Neural progenitor cell (in vitro differentiated cells): ENCODE measurements at places on chromosomes 2 and 18. TPM values are rescaled to one million over a fixed set of nuclear protein-coding genes. Genes with fewer than 3 reads are reported as not detected.

The MC2R gene
- total RNA-seq, result not detected in 2 replicates

DNA sequence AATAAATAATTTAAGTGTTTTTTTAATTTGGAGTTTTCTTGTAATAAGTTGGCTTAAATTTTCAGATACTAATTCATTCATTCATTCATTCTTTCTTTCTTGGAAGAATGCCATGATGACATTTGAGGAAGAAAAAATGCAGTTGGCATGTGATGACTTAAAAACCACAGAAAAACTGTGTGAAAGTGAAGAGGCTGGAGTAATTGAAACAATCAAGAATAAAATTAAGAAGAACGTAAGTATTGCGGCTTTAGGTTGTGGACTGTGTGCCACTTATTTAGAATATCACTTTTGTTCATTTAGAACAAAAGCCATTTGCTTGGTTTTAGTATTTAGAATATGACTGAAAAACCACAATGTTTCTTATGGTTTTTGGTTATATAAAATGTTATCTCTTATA is 51.4 kb downstream of the TTC39C start:
- DNase-seq, result no peak

DNA sequence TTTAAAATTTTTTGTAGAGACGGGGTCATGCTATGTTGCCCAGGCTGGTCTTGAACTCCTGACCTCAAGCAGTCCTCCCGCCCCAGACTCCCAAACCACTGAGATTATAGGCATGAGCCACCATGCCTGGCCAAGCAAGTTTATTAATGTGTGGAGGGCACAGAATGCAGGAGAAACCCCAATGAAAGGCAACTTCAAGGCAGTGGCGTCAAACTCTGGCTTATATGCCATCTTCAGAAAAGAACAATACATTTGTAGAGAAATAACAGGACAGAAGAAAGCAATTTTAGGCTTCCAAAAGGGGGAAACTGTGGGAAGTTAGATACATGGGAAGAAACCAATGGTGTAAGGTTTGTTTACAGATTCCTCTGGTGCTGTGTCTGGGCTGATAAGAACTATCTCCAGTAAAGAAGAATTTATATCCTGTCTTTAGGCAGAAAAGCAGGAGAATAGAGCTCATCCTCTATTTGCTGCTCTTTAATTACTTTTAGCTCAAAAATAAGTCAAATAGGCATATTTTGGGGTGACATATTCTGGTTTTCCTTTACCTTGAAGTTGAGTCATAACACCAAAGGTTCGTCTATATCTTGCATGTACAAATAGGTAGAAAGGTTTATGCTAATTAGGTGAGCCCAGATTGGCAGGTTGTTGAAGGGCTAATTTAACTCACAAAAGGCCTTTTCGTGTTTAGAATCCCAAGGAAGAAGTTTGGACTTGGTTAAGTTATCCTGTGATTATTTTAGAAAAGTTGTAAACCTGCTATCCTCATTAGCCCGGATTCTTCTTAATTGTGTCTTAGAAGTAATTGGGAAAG is 26.0 kb upstream of the TMEM214 start:
- DNase-seq, result no peak

- no peak for DNase-seq
Measured at GRCh38 chr18:2236232-2236631, 335.1 kb downstream of the METTL4 start.

DNA sequence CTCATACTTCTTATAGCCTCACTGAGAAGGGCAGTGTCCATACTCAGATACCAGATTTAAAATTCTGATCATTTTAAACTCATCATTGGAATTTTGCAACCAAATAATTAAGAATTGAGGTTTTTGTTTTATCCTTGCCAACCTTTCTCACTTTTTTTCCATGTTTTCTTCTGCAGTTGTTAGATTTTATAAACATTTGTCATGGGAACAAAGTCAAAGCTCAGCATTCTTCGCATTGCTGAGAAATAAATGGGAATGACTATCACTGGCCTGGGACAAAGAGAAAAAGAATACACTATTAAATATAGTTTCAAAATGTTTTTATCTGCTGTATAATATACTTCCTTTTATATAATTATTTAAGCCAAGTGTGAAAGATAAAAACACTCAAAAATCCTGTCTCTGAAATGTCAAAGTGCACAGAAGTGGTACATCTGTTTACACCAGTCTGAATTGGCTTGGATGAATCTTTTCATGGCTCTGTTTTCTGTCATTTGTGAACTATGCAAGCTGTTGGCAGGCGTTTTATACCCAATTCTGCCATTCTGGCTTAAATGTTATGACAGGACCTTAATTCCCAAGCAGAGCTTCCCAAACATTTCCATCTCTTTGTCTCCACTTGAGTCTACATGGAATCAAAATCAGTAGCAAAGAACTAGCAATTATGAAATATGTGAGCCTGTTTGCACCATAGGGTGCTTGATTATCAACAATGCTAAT is 249.3 kb upstream of the SYT4 start:
- no peak for DNase-seq

- DNase-seq, result no peak
Measured at GRCh38 chr2:20322527-20323300, 27.9 kb downstream of the PUM2 start.

DNA sequence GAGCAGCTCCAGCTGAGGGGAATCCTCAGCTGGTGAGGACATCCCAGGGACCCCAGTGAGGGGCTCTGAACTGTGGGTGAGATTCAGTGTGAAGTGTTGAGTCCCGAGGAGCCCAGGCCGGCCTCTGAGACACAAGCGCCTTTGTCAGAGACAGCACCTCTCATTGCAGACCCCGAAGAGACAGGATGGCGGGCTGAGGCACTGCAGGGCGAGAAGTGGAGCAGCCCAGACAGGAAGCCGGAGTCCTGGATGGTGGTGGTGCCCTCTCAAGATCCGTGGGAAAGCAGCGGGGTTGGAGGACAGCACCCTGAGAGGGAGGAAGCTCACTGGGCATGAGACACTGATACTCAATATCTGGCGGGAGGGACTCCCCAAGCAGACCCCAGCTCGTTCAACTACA is 49.1 kb upstream of the ID2 start:
- DNase-seq, result no peak

DNA sequence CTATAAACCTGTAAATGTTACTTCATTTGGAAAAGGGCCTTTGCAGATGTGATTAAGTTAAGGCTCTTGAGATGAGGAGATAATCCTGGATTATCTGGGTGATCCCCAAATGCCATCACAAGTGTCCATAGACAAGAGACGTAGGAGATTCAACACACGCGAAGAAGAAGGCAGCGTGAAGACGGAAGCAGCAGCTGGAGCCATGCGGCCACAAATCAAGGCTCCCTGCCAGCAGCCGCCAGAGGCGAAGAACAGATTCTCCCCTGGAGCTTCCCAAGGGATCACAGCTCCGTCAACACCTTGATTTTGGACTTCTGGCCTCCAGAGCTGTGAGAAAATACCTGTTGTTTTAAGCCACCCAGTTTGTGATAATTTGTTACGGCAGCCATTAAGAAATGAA is 11.0 kb upstream of the VAPA start:
- DNase-seq, result peak; percentile 30

DNA sequence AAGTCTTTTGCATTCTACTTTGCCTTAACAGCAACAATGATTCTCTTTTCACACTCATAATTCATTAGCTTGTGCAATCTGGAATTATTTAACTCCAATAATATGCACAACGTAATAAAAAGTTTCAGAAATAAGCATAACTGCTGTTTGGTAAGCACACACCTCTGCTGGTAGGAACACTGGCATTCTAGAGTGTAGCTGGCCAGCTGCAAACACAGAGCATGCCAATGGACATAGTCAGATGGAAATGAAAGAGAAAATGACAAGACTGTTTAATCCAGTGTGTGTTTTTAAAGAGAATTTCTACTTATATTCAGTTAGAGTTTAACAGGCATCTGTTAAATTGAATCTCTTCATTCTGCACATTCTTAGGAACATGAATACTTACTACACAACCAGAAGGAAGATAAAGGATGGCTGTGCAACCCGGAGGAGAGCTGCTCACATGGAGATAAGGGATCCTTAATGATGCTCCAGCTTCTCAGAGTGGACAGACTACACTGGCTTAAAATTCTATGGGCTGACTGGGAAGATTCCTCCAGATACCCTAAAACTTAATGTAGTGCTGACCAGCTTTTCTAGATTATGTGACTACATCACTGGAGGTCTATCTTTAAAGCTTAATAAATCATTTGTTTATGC is 94.6 kb upstream of the CHAC2 start:
- no peak for DNase-seq

- DNase-seq, result no peak
Measured at GRCh38 chr18:23585897-23586248, 433 bp downstream of the NPC1 start.
